ENCODE measurements at places on chromosomes 12 and 14.

GRCh38 chr14:94761348-94761996 is 8.4 kb downstream of the GSC start:
- DNase-seq: no peak

- no peak for DNase-seq
Measured at GRCh38 chr14:41229824-41230223, 376.9 kb upstream of the LRFN5 start.

- DNase-seq: no peak
Measured at GRCh38 chr14:101037021-101037817, 133.7 kb upstream of the RTL1 start.

DNA sequence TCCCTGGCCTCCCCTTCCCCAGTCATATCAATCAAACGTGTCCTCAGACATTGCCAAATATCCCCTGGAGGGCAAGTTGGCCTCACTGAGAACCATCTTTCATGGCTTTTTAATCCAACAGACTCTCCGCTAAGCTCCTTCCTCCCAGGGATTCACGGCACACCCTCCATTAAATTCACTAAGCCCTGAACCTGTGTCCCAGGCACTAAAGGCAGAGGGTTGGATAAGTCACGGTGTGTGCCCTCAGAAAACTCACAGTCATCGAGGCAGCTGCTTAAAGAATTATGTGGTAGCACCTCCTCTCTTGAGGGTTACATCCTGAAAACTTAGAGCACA is 167.1 kb downstream of the PIWIL1 start:
- DNase-seq: no peak

GRCh38 chr12:121467638-121468498 is 68.0 kb downstream of the RNF34 start:
- DNase-seq: no peak

- peak; percentile 19 for DNase-seq
Measured at GRCh38 chr12:123888989-123889388, 83.6 kb downstream of the CCDC92 start.

DNA sequence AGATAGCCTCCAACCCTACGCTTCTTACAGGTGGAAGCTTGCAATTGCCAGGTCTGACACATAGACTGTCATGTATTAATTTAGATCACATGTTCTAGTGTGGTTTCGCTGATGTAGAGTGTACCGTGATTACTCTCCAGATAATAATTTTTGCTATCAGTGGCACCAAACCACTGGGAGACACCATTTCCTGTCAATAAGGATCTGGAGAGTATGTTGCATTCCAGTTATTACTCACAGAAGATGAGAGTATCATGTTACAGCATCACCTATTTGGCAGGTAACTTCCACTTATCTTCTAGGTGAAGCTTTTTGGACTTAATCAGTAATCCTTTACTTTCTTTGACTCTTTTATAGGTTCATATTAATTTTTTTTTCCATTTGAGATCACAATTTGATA is 147.2 kb downstream of the HELB start:
- DNase-seq: no peak
